Esophagus mucosa (tissue), 1 donor: ENCODE measurements at places on chromosomes 6 and 20.

- ATAC-seq = peak; percentile 69
Observed at GRCh38 chr6:113449051-113449450, 408.1 kb upstream of the MARCKS start.

DNA sequence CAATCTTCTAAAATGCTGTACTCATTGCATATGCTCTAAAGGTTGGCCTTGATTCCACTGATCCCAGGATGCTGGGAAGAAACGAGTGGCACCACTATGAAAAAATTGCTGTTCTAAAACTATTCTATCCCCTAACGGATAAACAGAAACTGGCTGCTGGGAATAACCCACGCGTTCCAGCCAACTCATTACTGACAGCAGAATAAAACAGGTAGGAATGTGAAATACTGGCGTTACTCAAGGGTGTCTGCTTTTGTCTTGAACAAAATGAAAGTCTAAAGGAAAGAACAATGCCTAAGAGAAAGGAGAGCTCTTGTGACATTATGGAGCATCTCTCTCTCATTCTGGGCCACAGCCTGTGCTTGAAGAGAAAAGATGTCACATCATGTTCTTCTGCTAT, 26.1 kb downstream of the GPR63 start:
- ATAC-seq = no peak

DNA sequence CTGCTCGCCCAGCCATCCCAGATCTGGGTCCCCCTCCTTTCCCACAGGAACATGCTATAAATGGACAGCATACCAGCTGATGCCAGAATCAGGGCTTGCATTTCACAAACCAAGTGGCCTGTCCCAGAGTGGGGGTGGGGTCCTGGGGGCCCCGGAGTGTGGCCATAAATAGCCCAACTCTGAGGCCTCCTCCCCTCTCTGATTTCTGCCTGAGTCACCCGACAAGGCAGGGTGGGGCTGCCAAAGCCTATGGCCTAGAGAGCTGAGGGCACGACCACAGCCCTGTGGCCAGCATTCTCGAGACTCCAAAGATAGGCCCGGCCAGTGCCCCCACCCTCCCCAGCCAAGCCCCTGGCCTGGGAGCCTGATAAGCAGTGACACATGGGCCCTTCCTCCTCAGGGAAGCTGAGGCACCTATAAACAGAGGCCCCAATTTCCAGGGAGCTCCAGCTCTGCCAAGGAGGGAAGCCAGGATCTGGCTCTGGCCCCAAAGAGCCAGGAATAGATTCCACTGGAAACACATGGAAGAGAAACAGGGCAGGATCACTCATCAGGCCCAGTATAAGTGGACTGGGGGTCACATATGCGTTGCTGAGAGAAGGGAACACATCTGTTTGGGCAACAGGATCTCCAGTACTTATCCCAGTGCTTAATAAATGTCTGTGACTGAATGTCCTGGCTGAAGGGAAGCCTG, 20.3 kb downstream of the SNTA1 start:
- ATAC-seq = peak; percentile 54

GRCh38 chr20:47111576-47111975, 216.9 kb downstream of the EYA2 start:
- no peak for ATAC-seq

GRCh38 chr6:139231206-139231605, 60.6 kb downstream of the TXLNB start:
- no peak for ATAC-seq

DNA sequence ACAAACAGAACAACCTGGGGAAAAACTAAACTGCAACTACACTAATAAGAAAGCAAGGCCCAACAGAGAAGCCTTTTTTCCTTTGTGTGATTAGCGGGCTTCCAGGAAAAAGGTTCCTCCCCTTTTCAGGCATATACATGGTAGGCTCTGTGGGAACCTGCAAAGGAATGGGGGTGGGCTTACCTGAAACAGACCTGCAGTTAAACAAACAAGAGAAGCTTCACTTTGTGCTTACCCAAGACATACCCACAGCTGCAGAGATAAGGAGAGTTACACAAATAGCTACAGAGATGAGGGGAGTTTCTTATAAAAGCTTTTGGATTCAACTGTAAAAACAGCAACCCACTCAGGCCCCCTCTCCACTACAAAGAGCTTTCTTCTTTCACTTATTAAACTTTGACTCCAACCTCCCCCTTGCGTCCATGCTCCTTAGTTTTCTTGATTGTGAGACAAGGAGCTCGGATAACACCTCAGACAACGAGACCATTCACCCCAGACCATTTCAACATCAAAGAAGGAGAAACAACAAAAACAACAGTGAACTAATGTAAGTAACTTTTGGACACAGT, 30.9 kb downstream of the RNF146 start:
- no peak for ATAC-seq

GRCh38 chr6:73860303-73860702, 164.3 kb downstream of the CD109 start:
- ATAC-seq = no peak

GRCh38 chr20:31605031-31605901, at the start of gene ID1:
TSS of gene ID1 (plus strand) at chr20:31605289. CDS start at chr20:31605388, 99 bp downstream.
- ATAC-seq = peak; percentile 80

GRCh38 chr6:166786704-166787293, 159.7 kb upstream of the RPS6KA2 start:
- ATAC-seq = peak; percentile 57

- no peak for ATAC-seq
Observed at GRCh38 chr6:165664559-165665383, 1.7 kb upstream of the PDE10A start.

DNA sequence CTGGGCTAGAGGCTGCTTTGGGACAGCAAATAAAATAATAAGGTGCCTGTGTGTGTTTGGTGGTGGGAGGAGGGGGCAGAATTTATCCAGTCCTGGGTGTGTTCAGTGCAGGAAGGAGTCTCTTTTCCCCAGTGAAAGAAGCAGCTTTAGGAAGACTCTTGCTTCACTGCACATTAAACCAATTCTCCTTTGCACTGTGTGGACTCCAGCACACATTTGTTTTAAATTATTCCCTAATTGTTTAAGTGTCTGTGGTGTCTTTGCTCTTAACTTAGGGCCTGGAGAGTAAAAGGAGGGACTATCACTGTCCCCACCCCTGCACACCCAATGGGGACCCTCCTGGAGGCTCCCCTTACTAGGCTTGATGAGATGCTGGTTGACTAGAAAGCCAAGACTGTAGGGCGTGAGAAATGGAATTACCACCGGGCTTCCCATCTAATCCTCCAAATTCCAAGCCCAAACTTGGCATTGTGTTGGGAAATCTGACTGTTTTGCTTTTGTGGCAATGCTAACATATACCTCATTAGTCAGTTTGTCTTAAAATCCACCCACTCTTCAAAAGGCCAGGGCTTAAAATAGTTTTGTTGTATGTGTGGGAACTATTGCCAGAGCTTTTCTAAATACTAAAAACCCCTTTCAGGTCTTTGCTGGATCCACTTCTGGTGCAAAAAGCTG, 13.5 kb upstream of the DAAM2 start:
- no peak for ATAC-seq

GRCh38 chr20:49892260-49892659, 23.1 kb downstream of the SPATA2 start:
- no peak for ATAC-seq

DNA sequence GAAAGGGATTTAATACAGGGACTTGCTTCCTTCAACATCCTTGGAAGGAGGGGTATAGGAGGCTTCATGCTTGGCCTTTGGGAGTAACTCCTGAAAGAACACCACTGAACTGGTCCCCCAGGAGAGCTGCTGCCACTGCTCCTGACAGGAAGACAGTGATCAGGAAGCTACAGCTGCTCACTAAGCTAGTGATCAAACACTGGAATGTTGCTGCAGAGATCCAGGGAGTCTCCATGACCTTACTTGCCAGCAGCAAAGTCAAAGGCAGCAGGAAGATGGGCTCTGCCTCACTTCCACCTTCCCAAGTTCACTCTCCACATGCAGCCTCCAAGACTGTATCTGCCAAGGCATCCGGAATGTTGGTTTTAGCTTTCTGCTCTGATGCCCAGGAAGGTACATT, 31.8 kb downstream of the PIM1 start:
- no peak for ATAC-seq

GRCh38 chr6:155629652-155630051, 174.0 kb upstream of the NOX3 start:
- ATAC-seq = no peak

GRCh38 chr6:148747145-148747470, 278 bp downstream of the UST start:
- peak; percentile 32 for ATAC-seq

DNA sequence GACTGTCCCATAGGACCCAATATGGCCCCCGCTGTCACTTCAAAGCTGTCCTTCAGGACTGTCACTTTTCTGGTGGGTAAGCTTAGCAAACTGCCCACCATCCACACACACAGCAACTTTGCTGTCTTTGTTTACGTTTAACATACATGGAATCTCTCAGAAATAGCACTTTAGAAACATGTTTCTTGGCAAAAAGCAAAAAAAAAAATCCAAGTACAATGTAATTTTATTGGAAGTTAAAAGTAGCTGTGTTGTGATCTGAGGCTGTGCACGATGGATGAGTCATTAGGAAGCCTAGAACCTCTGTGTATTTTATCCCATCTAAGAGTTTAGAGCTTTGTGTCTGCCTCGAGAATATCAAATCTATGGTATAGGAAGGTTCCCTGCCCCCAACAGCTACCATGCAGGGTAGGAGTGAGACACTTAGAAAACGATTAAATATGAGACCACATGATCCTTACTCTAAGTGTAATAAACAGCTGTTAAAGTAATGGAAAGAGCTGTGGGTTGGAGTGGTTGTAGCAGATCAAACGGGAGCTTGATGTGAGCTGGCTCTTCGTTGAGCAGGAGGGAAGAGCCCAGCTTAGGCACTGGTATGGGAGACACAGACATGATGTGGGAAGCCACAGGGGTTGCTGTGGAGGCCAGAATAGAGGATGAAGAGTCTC, 119.5 kb downstream of the PLEKHG1 start:
- no peak for ATAC-seq

DNA sequence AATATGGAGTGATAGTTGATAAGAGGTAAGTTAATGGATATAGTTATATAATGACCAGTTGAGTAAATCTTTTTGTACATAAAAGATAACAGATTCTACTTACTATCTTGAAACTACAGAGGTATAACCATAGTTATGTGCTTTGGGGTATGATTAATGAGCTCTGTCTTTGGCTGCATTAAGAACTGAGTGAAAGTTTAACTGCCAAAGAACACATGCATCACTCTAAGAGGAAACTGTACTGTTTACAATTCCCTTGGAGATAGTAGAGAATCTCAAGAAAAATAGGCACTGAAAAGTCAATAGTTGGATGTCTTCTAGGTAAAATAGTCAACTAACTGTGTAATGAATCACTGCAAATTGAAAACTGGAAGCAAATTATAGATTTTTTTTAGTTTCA, 1129.5 kb downstream of the EPHA7 start:
- no peak for ATAC-seq

GRCh38 chr6:143773506-143774150, 69.5 kb upstream of the LTV1 start:
- peak; percentile 23 for ATAC-seq

DNA sequence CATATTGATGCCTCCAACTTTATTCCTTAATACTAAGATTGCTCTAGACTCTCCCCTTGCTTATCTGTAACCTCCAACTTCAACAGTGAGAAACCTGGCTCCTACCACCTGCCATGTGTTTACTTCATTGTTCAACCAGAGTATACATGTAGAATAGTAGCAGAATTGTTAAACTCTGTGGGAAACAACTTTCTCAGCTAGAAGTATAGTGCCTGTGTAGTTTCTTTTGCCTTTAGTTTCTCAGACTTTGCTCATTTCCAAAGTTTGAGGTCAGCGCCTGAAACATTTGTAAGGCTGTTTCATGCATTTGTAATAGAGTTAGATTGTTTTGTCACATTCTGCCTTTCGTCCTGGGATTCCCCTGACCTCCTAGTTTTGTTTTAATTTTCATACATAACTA, 34.9 kb upstream of the HECA start:
- ATAC-seq = no peak

- peak; percentile 18 for ATAC-seq
Observed at GRCh38 chr6:15358579-15359327, 112.9 kb downstream of the JARID2 start.
